ENCODE measurements at places on chromosomes 11 and 22. TPM values are rescaled to one million over a fixed set of nuclear protein-coding genes. Genes with fewer than 3 reads are reported as not detected.

- H3K36me3 ChIP-seq: no peaks in the 10 kb centered on the region
- H3K4me1 ChIP-seq: no peaks in the 10 kb centered on the region
- H3K27ac ChIP-seq: no peak overlapping the region
- H3K27me3 ChIP-seq: no peaks in the 10 kb centered on the region
These were observed 65.5 kb upstream of the ARHGAP20 start for GRCh38 chr11:110777775-110778174.

GRCh38 chr11:61473370-61474012, 35.1 kb upstream of the LRRC10B start:
- H3K4me1 ChIP-seq: peaks cover 9% of the 10 kb centered on the region
- H3K36me3 ChIP-seq: peaks cover 13% of the 10 kb centered on the region
- no peaks in the 10 kb centered on the region for H3K27me3 ChIP-seq
- DNase-seq: no peak
- H3K4me3 ChIP-seq: no peak overlapping the region

The PTGDR2 gene
- 0.18 TPM for total RNA-seq

DNA sequence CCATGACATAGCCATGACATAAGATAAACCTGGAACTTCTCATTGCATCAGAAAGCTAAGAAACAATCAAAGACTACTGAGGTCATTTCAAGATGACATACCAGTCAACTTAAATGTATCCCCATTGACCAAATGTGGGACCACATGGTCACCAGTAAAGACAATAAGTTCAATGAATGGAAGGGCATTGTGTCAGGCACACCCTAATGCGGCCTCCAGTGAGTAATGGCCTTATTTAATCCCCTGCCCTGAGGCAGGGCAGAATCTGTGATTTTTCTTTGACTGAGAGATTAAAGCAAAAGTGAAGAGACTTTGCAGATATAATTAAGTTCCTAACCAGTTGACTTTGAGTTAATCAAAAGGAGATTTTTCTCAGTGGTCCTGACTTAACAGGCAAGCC, 17.3 kb upstream of the SYT8 start:
- DNase-seq: no peak
- no peaks in the 10 kb centered on the region for H3K4me1 ChIP-seq
- H3K27ac ChIP-seq: no peak overlapping the region

- no peaks in the 10 kb centered on the region for H3K36me3 ChIP-seq
- H3K27me3 ChIP-seq: no peaks in the 10 kb centered on the region
- no peak overlapping the region for H3K4me3 ChIP-seq
- no peak overlapping the region for H3K27ac ChIP-seq
- no peak for DNase-seq
- H3K4me1 ChIP-seq: no peaks in the 10 kb centered on the region
These were observed 12.5 kb upstream of the APOL5 start for GRCh38 chr22:35705141-35705540.

The ARHGAP8 gene
- 3.4 TPM for total RNA-seq

DNA sequence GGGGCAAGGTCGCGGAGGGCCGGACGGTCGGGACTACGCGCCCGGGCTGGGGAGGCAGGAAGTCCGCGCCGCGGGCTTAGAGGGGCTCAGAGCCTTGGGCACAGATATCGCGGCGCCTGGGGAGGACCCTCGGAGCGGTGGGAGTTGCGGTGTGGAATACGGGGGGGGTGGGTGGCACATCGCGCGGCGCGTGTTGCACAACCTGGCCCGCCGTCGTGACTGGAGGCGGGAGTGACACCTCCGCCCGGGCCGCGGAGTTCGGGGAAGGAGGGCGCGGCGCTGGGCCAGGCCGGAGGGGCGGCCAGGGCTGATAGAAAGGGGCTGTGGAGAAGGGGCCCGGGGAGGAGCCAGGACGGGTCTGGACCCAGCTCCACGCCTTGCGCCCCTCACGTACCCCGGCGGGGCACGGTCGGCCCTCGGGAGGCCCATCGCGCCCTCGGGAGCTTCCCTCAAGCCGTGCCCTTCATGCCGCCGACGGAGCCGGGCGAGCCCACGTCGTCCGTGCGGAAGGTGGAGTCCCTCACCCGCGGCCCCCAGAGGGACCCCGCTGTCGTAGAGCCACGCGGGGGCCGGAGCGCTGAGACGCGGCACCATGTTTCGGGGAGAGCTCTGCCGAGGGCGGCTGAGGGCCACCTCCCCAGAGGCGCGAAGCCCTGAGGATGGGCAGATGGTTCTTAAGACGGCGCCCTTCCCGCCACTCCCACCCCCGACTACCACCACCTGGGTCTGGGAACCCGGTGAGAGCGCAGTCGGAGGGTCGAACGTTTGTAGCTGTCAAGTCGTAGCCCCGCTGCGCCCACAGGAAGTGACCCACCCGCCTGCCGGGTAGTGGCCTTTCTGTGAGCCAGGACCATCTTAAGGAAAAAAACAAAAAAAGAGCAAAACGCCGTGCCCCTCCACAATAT, 729 bp downstream of the IL17RA start:
- no peak overlapping the region for H3K27ac ChIP-seq
- H3K27me3 ChIP-seq: no peaks in the 10 kb centered on the region
- peaks cover 50% of the 10 kb centered on the region for H3K4me1 ChIP-seq
- peak; percentile 53 for DNase-seq
- H3K4me3 ChIP-seq: peak overlapping the region; percentile 80

GRCh38 chr11:128116885-128117284, 470.5 kb downstream of the ETS1 start:
- H3K36me3 ChIP-seq: no peaks in the 10 kb centered on the region
- H3K4me3 ChIP-seq: no peak overlapping the region
- DNase-seq: no peak
- H3K27me3 ChIP-seq: no peaks in the 10 kb centered on the region
- H3K4me1 ChIP-seq: no peaks in the 10 kb centered on the region

The SCN4B gene
- total RNA-seq: 0.27 TPM

GRCh38 chr11:32435942-32436750, 807 bp upstream of the WT1 start:
- DNase-seq: peak; percentile 19
- H3K4me3 ChIP-seq: peak overlapping the region; percentile 13
- H3K36me3 ChIP-seq: no peaks in the 10 kb centered on the region
- H3K4me1 ChIP-seq: peaks cover 37% of the 10 kb centered on the region
- peaks cover 78% of the 10 kb centered on the region for H3K27me3 ChIP-seq

The APOBEC3B gene
- total RNA-seq: 8.0 TPM

The C11orf21 gene
- 8.3 TPM for total RNA-seq

The MMP1 gene
- not detected for total RNA-seq

- peaks cover 6% of the 10 kb centered on the region for H3K27me3 ChIP-seq
- H3K4me3 ChIP-seq: no peak overlapping the region
- DNase-seq: no peak
- H3K4me1 ChIP-seq: no peaks in the 10 kb centered on the region
- H3K27ac ChIP-seq: no peak overlapping the region
These were observed 13.6 kb upstream of the RFPL2 start for GRCh38 chr22:32218470-32218869.

- peaks cover 11% of the 10 kb centered on the region for H3K4me1 ChIP-seq
- DNase-seq: no peak
- peaks cover 22% of the 10 kb centered on the region for H3K27me3 ChIP-seq
- H3K27ac ChIP-seq: no peak overlapping the region
- no peaks in the 10 kb centered on the region for H3K36me3 ChIP-seq
These were observed 1.5 kb downstream of the OAF start for GRCh38 chr11:120212259-120212878.

GRCh38 chr22:48872271-48873190, 955.1 kb downstream of the BRD1 start:
- no peak for DNase-seq
- no peak overlapping the region for H3K27ac ChIP-seq
- no peak overlapping the region for H3K4me3 ChIP-seq
- H3K36me3 ChIP-seq: no peaks in the 10 kb centered on the region

DNA sequence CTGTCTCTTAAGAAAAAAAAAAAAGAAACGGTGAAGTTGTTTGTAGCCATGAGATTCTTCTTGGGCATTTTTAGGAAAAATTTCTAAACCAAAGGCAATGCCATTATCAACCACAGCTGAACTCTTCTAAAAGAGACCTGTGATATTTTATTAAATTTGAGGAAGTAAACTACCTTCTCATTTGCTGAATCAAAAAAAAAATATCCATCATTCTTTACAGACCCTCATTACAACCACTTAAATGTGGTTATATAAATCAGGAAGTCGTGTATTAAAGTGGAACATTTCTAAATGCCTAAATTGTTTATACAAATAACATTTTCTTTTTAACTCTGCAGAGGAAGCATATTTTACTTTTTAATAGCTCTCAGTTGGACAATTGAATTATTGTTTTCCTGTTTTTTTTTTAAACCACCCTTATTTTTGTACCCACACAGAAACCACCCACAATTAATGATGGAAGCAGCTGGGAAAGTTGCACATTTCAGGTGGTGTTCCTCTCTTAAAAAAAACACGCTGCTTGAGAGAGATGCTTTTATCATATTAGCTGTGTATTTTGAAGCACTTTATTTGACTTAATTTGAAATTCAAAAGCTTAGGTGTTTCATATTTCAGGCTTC, 91.2 kb downstream of the ARHGAP42 start:
- no peak overlapping the region for H3K27ac ChIP-seq
- H3K36me3 ChIP-seq: no peaks in the 10 kb centered on the region
- H3K27me3 ChIP-seq: no peaks in the 10 kb centered on the region
- H3K4me1 ChIP-seq: no peaks in the 10 kb centered on the region

GRCh38 chr22:38859581-38860282, 12.3 kb downstream of the CBX6 start:
- H3K27me3 ChIP-seq: peaks cover 2% of the 10 kb centered on the region
- no peak overlapping the region for H3K27ac ChIP-seq
- H3K4me3 ChIP-seq: no peak overlapping the region
- DNase-seq: no peak

- no peak overlapping the region for H3K4me3 ChIP-seq
- H3K4me1 ChIP-seq: no peaks in the 10 kb centered on the region
These were observed 1056.3 kb upstream of the CNTN5 start for GRCh38 chr11:97964332-97965004.

DNA sequence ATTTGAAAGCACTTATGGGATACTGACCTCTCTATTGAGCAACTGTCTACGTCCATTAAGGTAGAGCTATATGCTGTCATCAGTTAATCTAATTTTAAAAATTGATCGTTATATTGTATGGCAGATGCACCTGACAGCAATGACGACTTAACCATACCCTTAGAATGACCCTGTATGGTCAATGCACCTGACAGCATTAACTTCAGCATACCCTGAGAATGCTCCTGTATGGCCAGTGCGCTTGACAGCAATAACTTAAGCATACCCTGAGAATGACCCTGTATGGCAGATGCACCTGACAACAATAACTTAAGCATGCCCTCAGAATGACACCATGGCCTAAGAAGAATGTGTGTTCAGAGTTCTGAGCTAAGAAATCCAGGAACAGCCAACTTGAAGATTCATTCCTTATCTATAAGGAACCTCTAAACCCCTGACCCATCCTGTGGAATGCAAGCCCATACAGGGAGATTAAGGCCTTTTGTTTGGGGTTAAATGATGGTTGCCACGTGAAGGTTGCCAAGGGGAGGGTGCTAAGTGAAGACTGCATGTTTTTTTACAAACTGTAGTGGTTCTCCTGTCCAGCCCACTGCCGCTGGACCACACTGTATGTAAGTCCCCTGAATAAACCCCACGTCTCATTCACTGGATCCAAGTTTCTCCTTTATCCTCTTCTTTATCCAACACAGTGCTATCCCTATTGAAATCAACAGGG, 138.3 kb downstream of the GUCY1A2 start:
- no peak overlapping the region for H3K27ac ChIP-seq
- H3K27me3 ChIP-seq: no peaks in the 10 kb centered on the region
- no peaks in the 10 kb centered on the region for H3K36me3 ChIP-seq
- no peaks in the 10 kb centered on the region for H3K4me1 ChIP-seq

DNA sequence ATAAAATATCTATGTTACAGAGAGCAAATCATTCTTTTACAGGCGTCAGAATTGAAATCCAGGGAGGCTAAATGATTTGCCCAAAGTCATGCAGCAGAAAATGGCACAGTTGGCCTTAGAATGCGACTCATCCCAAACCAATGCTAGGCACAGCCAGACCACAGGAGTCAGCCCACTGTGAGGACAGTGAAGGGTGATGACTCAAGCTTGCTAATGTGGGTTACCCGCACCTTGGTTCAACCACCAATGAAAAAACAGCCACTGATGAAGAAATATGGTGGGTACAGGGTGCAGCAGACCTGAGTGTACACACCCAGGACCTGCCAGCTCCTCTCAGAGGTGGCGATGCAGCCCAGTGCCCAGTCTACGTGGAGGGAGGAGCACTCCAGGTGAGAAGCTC, 89.7 kb downstream of the ZC3H12C start:
- DNase-seq: no peak
- H3K27me3 ChIP-seq: no peaks in the 10 kb centered on the region
- H3K27ac ChIP-seq: no peak overlapping the region

- H3K27ac ChIP-seq: no peak overlapping the region
- H3K4me1 ChIP-seq: peaks cover 10% of the 10 kb centered on the region
- peaks cover 15% of the 10 kb centered on the region for H3K36me3 ChIP-seq
- no peaks in the 10 kb centered on the region for H3K27me3 ChIP-seq
- no peak for DNase-seq
These were observed 5.2 kb upstream of the TNFRSF13C start for GRCh38 chr22:41931701-41932269.

DNA sequence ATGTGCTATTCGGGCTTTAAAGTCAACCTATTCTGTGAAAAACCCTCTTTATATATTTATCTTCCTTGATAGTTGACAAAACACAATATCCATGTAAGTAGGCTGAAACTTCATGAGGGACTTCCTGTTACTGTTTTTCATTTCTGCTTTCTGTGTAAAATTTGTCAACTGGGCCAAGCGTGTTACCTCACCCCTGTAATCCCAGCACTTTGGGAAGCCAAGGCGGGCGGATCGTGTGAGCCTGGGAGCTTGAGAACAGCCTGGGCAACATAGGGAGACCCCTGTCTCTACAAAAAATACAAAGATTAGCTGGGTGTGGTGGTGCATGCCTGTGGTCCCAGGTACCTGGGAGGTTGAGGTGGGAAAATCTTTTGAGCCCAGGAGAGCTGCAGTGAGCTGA, 66.5 kb upstream of the SLC25A18 start:
- peaks cover 2% of the 10 kb centered on the region for H3K4me1 ChIP-seq
- no peaks in the 10 kb centered on the region for H3K36me3 ChIP-seq
- peaks cover 2% of the 10 kb centered on the region for H3K27me3 ChIP-seq
- H3K27ac ChIP-seq: no peak overlapping the region
- no peak for DNase-seq
- H3K4me3 ChIP-seq: no peak overlapping the region

- no peaks in the 10 kb centered on the region for H3K4me1 ChIP-seq
- H3K27ac ChIP-seq: no peak overlapping the region
- DNase-seq: no peak
These were observed 2.9 kb upstream of the MMP3 start for GRCh38 chr11:102846292-102846691.

The TMEM25 gene
- 12.2 TPM for total RNA-seq

The TRIM48 gene
- total RNA-seq: not detected

The APOL4 gene
- total RNA-seq: 0.16 TPM

DNA sequence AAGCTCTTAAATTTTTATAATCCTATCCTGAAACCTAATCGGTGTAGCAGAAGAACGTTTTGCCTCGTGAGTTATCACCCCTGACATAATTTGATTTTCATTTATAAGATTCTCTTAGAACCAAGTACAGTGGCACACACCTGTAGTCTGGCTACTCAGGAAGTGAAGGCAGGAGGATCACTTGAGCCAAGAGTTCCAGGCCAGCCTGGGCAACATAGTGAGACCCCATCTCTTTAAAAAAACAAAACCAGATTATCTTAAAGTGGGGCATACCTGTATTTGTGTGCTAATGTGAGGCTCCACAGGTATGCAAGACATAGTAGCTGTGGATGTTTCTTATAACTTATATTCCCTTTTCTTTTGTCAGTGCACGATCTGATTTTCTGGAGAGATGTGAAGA, 19.0 kb downstream of the ZFTA start:
- DNase-seq: no peak
- peaks cover 14% of the 10 kb centered on the region for H3K36me3 ChIP-seq
- H3K4me3 ChIP-seq: no peak overlapping the region
- no peaks in the 10 kb centered on the region for H3K27me3 ChIP-seq
- H3K27ac ChIP-seq: no peak overlapping the region
- no peaks in the 10 kb centered on the region for H3K4me1 ChIP-seq
